Testis (tissue), 5 donors: ENCODE measurements at places on chromosomes 5 and 9.

GRCh38 chr5:149733129-149733900, 3.2 kb downstream of the PPARGC1B start:
- no peaks in the 10 kb centered on the region for H3K36me3 ChIP-seq
- H3K4me1 ChIP-seq: no peaks in the 10 kb centered on the region
- no peak for DNase-seq
- H3K27ac ChIP-seq: no peak overlapping the region
- H3K27me3 ChIP-seq: no peaks in the 10 kb centered on the region
- H3K4me3 ChIP-seq: no peak overlapping the region

GRCh38 chr5:55498457-55498856, 36.3 kb downstream of the PLPP1 start:
- H3K4me3 ChIP-seq: no peak overlapping the region
- H3K4me1 ChIP-seq: no peaks in the 10 kb centered on the region
- H3K27me3 ChIP-seq: no peaks in the 10 kb centered on the region
- H3K36me3 ChIP-seq: no peaks in the 10 kb centered on the region
- DNase-seq: no peak

- no peaks in the 10 kb centered on the region for H3K36me3 ChIP-seq
- H3K27ac ChIP-seq: no peak overlapping the region
- no peak overlapping the region for H3K4me3 ChIP-seq
- DNase-seq: no peak
Observed at GRCh38 chr5:91840412-91840811, 457.3 kb upstream of the ARRDC3 start.

GRCh38 chr9:61671276-61671973, 481.6 kb downstream of the SPATA31A7 start:
- peak; percentile 20 for DNase-seq
- H3K27me3 ChIP-seq: no peaks in the 10 kb centered on the region
- no peaks in the 10 kb centered on the region for H3K36me3 ChIP-seq
- no peak overlapping the region for H3K27ac ChIP-seq
- H3K4me1 ChIP-seq: no peaks in the 10 kb centered on the region

DNA sequence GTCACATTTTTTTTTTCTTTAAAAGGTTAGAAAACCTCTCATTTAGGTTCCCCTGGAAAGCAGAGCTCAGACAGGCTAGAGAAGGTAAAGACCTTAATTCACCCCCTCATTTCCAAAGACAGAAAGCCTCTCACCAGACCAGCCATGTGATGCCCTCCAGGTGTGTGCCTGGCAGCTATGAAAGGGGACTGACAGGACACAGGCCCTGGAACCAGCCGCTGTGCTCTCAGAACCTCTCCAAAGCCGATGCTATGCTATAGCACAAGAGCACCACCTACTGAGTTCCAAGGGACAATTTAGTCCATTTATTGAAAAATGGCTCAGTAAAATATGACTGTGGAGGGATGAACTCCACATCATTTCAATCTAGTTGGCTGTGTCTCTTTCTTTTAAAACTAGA, 48.8 kb downstream of the FANCC start:
- peak; percentile 32 for DNase-seq
- H3K4me1 ChIP-seq: no peaks in the 10 kb centered on the region
- no peak overlapping the region for H3K27ac ChIP-seq
- H3K4me3 ChIP-seq: no peak overlapping the region
- no peaks in the 10 kb centered on the region for H3K36me3 ChIP-seq

- no peaks in the 10 kb centered on the region for H3K4me1 ChIP-seq
- H3K4me3 ChIP-seq: no peak overlapping the region
- H3K27me3 ChIP-seq: no peaks in the 10 kb centered on the region
- no peak overlapping the region for H3K27ac ChIP-seq
- H3K36me3 ChIP-seq: no peaks in the 10 kb centered on the region
Observed at GRCh38 chr9:118962426-118962825, 406.8 kb downstream of the BRINP1 start.

DNA sequence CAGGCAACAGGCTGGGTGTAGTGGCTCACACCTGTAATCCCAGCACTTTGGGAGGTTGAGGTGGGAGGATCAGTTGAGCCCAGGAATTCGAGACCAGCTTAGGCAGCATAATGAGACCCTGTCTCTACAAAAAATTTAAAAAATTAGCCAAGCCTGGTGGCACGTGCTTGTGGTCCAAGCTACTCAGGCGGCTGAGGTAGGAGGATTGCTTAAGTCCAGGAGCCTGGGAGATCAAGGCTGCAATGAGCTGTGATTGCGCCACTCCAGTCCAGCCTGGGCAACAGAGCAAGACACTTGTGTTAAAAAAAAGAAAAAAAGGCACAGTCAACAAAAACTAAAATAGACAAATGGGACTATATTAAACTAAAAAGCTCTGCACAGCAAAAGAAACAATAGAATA, 29.3 kb downstream of the ATP6V0E1 start:
- H3K4me1 ChIP-seq: peaks cover 12% of the 10 kb centered on the region
- no peak overlapping the region for H3K4me3 ChIP-seq
- no peak overlapping the region for H3K27ac ChIP-seq
- H3K36me3 ChIP-seq: no peaks in the 10 kb centered on the region
- DNase-seq: no peak

- no peaks in the 10 kb centered on the region for H3K27me3 ChIP-seq
- H3K27ac ChIP-seq: peak overlapping the region; percentile 96
- H3K4me1 ChIP-seq: peaks cover 36% of the 10 kb centered on the region
- no peak for DNase-seq
- no peaks in the 10 kb centered on the region for H3K36me3 ChIP-seq
Observed at GRCh38 chr5:181243018-181243563, 615 bp downstream of the RACK1 start.

GRCh38 chr5:172777881-172778814, 7.2 kb upstream of the DUSP1 start:
- DNase-seq: no peak
- H3K36me3 ChIP-seq: no peaks in the 10 kb centered on the region
- H3K27ac ChIP-seq: peak overlapping the region; percentile 73
- H3K4me1 ChIP-seq: peaks cover 24% of the 10 kb centered on the region
- no peaks in the 10 kb centered on the region for H3K27me3 ChIP-seq
- H3K4me3 ChIP-seq: no peak overlapping the region
